ENCODE measurements at places on chromosomes 11 and 22. TPM values are rescaled to one million over a fixed set of nuclear protein-coding genes. Genes with fewer than 3 reads are reported as not detected.

OR2AG2 gene
- under 0.01 TPM for total RNA-seq

ACRV1 gene
- total RNA-seq = not detected

TMEM126B gene
- total RNA-seq = 44.3 TPM

ASCL2 gene
- not detected for total RNA-seq

All from dermis microvascular lymphatic vessel endothelial cell (primary cell).